ENCODE measurements at places on chromosomes 16 and 17.

GRCh38 chr17:28331891-28332420, 3.3 kb downstream of the IFT20 start:
- no peak for DNase-seq

DNA sequence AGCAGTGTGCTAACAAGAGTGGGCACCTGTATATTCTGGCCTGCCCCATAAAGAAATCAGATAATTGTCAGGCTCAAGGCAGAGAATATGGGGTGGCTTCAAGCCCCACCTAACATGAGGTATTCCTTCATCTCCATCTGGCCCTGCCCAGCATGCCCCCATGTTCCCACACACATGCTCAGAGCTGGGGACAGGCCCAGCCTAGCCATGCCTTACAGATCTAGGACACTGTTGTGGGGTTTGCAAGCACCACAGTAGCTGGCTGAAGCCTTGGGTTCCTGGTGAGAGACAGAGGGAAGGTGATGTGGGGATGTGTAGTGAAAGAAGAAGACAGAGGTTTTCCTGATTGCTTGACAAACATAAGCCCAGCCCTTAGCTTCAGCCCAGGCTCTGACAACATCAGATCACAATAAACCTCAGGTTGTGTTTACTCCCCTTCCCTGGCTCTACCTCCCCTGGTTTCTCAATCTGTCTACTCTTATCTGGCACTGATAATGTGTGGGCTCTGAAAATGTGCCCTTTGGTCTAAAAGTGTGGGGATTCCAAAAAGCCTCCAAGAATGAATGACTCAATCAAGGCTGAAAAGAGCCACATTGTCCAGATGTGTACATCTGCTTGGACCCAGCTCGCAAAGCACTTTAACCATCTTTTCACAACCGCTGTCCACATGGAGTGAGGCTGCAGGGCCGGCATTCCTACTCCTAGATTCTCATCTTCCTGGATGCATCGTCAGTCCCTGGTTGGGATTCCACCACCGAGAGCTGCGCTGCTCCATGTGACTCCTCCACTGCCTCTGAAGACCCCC, 34.4 kb downstream of the CDRT4 start:
- no peak for DNase-seq

DNA sequence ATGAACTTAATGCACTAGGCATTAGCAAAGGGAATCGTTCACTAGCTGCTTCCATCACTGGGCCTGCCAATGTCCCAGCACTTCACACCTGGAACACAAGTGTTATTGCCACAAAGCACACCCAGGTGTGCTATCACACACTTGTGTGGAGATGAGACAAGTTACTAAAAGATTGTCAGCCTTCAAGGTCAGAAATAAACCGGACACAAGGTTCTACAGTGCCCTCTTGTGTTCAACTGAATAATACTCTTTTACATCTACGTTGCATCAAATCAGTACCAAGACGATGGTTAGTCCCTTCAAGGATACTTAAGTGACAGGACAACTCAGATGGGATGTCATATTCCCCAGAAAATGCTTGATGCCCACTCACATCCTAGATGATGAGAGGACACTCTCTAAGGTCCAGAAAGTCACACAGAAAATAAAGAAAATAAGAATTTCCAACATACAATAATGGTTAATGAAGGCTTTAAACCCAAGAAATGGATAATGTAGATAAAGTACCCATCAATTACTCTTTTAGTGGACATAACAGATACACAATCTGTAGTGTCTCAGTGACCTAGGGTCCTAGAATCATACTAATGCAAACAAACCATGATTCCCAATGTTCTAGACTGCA, 16.4 kb upstream of the GLG1 start:
- DNase-seq: no peak

GRCh38 chr17:63478814-63479494, 2.1 kb downstream of the ACE start:
- DNase-seq: peak; percentile 46

GRCh38 chr17:32158870-32159585, 16.7 kb downstream of the RHOT1 start:
- no peak for DNase-seq

GRCh38 chr16:52070341-52071057, 476.4 kb downstream of the TOX3 start:
- no peak for DNase-seq

GRCh38 chr17:40065769-40066510, 3.2 kb downstream of the THRA start:
- no peak for DNase-seq

DNA sequence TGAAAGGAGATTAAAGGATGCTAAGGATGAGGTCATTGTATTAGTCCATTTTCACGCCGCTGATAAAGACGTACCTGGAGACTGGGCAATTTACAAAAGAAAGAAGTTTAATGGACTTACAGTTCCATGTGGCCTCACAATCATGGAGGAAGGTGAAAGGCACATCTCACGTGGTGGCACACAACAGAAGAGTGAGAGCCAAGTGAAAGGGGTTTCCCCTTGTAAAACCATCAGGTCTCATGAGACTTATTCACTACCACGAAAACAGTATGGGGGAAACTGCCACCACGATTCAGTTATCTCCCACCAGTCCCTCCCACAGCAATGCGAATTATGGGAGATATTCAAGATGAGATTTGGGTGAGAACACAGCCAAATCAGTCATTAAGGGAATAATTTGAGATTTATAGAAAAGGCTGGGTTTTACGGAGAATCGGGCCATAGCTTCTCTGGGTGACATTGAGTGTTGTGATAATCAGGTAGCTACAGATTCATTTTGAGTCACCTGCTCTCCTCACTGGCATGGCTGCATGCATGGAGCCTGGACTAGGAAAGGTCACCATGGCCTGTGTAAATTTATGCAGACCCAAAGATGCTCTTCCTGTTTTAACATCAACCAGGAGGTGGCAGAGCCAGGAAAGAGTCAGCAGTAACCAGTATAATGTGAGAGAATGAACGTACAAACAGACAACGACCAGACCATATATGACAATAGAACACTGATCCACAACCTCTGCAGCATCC, 40.5 kb upstream of the DYNLRB2 start:
- no peak for DNase-seq

DNA sequence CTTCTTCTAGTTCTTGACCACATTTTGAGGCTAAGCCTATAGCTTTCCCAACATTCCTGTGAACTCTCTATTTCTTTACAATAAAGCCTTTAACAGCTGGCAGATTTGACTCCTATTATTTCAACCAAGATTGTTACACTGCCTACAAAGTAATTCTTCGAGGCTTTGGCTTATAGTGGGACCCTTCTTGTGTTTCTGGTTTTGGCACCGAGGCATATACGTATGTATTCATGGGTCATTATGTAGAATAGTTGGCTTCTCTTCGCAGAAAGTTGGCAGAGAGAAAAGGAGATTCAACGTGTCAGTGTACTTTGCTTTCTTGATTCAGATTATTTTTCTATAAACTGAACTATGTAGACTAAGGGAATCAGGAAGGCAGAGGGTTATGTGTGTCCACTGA, 102.2 kb downstream of the ABCA8 start:
- no peak for DNase-seq

DNA sequence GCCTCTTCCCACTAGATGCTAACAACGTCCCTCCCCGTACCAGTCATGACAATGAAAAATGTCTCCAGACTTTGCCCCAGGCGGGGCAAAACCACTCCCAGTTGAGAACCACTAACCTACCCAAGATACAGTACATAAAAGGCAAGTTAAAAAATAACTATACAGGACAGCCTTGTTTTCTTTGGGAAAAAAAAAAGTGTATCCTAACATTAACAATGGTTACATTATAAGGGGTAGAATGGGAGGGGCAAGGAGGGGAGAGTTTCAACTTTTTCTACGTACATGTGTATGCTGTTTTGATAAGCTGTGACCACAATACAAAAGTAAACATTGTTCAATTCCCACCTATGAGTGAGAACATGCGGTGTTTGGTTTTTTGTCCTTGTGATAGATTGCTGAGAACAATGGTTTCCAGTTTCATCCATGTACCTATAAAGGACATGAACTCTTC, 94.9 kb downstream of the TOX3 start:
- no peak for DNase-seq

DNA sequence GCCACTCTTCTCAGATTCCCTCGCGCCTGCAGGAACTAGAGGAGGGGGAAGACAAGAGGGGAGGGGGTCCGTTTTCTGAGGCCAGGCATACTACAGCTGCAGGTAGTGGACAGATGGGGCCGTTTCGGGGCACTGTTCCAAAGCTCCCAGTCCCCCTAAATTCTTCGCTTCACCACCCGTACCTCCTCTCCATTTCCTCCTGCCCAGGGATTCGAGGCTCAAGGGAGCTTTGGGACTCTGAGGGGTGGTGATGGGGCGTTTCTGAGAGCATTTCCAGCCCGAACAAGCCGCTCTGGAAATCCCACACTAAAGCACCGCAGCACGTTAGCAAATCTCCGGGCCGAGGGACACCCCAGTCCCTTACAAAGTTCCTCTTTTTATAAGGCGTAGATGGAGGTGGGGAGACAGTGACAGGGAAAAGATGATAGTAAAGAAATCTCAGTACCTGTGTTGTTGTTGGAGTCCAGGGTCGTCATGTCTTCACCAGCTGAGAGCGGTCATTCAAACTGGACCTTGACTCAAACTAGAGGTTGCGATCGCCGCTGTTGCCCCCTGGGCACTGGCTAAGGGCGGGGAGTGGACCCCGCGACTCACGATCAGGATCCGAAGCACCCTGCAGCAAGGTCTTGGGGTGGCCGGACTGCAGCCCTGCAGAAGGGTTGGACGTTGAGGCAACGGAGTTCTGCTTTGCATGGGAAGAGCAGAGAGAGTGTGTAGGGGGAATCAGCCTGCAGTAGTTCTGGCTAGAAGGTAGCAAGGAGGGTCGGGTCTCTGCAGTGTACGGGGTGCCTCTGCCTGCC, 570 bp downstream of the NR1D1 start:
- no peak for DNase-seq

- DNase-seq: no peak
Observed at GRCh38 chr17:64259922-64260321, 3.1 kb downstream of the TEX2 start.

DNA sequence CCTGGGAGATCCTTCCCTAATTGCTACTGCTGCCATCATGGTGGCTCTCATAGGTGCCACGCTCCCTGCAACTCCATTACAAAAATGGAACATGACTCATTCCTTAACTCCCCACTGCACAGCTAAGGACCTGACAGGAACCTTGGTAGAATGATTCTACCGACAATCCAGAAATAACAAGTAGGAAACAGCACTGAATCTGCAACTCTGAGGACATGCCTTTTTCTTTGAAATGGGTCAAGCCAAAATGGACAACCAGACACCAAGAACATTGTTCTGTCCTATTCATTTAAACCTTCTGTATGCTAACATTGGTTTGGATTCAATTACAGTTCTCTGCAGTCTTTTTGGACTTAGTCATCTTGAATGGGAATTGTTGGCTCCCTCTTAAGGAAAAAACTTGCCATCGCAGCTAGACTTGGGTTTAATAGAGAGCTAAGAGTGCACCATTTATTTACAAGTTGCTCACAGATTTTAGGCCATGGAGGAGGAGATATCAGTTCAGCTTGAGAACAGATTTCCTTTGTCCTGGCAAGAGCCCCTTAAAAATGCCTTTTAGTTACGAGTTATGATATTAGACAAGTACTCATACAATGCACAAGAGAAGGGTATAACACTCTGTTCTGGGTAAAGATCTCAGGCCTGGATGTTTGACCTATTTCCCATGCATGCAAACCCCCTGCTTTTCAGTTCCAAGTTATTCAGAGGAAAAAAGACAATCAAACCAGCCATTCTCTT, 20.9 kb upstream of the NSRP1 start:
- DNase-seq: no peak

DNA sequence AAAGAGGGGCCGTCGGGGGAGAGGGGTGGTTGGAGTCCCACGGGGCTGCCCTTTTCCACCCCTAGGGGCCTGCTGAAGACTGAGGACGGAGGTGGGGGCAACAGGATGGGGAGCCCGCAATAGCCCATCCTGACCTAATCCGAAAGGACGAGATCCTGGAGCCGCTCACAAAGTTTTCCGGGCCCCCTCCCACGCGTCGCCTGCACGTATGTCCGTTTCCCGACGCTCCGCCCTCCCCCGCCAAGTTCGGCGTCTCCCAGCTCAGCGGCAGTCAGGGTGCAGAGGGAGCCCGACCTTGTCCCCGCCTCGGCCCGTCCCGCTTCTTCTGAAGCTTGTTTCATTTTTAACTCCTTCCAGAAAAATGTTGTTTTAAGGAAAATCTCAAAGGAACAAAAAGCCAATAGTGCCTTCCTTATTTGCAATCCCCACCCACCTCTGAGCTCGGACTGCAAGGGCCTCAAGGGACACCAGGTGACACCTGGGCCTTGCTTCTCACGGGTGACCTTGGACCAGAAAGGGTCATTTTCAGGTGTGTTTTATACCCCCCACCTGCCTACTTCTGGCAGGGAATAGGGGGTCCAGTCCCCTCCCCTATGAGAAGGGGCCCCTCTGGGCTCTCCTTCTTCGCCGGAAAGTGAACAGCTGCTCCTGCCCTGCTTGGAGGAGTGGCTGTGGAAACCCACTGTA, 3.4 kb upstream of the ZNF423 start:
- no peak for DNase-seq

GRCh38 chr17:69907132-69907847, 167.7 kb upstream of the KCNJ16 start:
- no peak for DNase-seq

- no peak for DNase-seq
Observed at GRCh38 chr17:19720631-19721426, 4.4 kb upstream of the SLC47A2 start.

DNA sequence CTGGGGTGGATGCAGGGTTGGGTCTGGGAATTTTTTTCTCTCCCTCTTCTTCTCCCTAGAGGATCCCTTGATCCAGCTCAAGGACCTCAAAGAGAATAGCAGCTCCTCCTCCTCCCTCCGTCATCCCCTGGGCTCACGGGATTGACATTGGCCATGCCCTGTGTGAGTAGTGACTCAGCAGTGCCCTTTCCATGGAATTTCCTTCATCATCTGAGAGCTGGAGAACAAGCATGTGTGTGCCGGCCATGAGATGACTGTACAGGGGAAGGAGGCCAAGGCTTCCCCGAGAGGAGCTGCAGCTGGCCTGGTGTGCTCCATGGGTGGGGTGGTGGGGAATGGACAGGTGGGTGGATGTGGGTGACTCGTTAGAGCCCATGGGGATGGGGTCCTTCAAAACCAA, 8.9 kb upstream of the WSCD1 start:
- no peak for DNase-seq

GRCh38 chr17:50618300-50618699, 16.4 kb upstream of the ABCC3 start:
- DNase-seq: no peak

- DNase-seq: peak; percentile 26
Observed at GRCh38 chr16:11613381-11614303, 26.9 kb upstream of the LITAF start.

GRCh38 chr17:15291674-15292361, 26.7 kb upstream of the PMP22 start:
- no peak for DNase-seq

DNA sequence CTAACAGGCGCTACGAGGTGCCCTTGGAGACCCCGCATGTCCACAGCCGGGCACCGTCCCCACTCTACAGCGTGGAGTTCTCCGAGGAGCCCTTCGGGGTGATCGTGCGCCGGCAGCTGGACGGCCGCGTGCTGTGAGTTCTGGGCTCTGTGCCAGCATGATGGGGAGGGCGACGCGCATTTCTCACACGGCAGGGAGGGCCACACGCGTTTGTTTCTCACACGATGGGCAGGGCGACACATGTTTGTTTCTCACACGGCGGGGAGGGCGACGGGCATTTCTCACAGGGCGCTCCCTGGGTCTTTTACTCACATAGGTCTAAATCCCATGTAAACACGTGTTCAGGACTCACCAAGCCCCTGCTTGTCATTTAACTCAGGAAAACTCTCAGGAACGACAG, 4.4 kb downstream of the GAA start:
- DNase-seq: no peak

Measured in T-helper 2 cell treated with Interferon-gamma antibody and Interleukin-4, amounts not matched to agents 5 μg/mL and 100 μg/mL, for 36 hours (primary cell).